Astrocyte (in vitro differentiated cells and primary cell): ENCODE measurements at places on chromosomes 3 and 15. TPM values are rescaled to one million over a fixed set of nuclear protein-coding genes. Genes with fewer than 3 reads are reported as not detected.

CLDN18 gene
- not detected in 2 replicates for total RNA-seq

SERINC4 gene
- 0.30 TPM in 1 of 2 replicates, not detected in the other for total RNA-seq

CCR9 gene
- not detected in 2 replicates for total RNA-seq

TRIM59 gene
- total RNA-seq, result 15.8 and 20.6 TPM in 2 replicates

NMNAT3 gene
- 1.3 and 2.5 TPM in 2 replicates for total RNA-seq

TRPM1 gene
- not detected in 2 replicates for total RNA-seq

COL6A6 gene
- total RNA-seq, result 0.09 and 0.12 TPM in 2 replicates

DNA sequence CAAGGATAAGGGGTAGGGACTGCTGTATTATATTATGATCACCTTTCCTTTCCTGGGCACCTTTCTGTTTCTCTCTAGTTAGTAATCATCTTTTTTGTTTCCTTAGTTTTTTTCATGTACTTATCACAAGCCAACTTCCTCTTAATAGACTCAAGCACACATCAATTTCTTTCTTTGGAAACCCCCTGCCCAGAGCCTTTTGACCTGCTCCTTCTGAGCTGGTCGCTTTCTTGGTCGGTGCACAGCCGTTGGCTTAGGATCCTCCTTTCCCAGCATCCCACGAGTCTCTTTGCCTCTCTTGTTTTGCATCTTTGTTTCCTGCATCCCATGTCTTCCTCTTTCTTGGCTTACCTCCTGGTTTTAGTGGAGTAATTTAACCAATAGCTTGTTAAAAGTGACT, 26.9 kb downstream of the GASK1A start:
- DNase-seq, result no peak

GRCh38 chr15:41490355-41490754, 3.3 kb upstream of the ITPKA start:
- DNase-seq, result peak; percentile 97

DNA sequence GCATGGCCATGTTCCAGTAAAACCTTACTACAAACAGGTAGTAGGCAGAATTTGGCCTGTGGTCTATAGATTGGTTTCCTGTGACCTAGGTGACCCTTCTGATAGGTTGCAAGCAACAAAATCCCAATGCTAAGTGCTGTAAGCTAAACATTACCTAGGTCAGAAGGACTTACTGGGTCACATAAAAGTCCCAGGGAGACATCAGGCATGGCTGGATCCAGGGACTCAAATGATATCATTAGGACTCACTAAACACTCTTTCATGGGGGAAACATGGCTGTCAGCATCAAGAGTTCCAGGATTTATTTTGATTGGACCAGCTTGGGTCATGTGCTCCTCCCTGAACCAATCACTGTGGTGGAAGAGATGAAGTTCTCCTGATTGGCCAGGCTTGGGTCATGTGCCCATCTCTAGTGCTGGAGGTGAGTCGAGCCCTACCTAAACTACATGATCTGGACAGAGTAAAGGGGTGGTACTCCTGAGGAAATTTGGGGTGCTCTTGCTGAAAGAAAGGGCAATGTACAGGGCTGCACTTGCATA, 16.8 kb upstream of the SLC6A1 start:
- DNase-seq, result no peak

- no peak for DNase-seq
These were observed 1.2 kb downstream of the PLOD2 start for GRCh38 chr3:146159616-146160320.

DNA sequence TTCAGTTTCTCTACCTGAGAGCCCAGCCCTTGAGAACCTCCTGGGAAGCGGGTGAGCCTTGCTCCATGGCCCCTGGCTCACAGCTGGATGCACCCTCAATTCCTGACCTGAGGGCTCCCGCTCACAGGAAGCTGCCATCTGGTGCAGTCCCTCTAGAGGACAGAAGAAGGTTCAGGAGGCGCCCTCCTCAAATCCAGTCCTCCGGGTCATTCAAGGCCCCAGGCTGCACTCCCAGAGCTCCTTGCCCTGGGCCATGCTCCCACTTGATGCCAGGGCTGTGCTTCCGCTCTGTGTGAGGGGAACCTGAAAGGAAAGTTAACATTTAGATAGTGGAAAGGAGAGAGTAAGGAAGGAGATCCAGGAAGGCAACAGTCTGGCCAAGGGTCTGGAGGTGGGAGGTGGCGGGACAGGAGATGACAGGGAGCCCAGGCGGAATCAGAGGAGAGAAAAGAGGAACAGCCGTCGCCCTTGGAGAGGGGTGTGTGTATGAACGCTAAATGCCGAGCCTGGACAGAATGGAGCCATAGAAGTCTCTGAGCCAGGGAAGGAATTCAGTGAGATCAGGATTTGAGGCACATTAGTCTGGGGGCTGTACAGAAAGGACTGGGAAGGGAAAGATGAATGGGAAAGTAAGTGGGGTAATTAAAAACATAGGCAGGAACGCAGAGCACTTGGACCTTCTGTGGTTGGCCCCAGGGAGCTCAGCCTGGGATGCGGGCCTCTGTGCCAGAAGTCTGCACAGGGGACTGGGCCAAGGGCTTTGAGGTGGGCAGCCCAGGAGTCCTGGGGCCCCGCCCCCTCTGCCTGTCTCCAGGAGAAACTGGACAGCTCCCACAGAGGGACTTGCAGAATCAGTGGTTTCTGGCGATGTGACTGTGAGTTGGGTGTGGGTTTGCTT, 26.1 kb downstream of the TBC1D21 start:
- peak; percentile 33 for DNase-seq

DNA sequence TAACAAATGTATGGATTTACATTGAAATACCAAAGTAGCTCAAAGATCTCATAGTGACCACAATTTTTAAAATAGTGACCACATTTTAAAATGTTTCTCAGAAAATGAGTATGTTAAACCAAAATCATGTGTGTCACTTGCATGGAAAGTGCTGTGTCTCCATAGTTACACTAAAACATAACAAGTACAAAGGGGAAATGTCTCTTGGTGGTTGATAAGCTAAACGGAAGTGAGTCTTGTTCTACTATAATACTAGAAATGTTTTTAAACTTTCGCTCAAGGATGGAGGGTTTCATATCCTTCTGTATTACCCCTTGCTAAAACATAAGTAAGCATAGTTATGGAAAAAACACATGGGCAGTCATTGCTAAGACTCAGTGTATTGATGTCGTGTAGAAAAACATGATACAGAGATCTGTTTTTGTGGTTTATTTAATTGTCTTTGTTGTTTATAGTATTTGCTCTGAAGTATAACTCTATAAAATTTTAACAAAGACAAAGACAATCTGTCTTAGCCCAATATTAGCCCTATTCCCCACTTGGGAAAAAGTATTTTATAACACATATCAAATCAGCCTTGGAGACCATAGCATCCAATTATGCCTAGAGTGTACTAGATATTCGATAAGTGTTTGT, 27.0 kb upstream of the DENND4A start:
- DNase-seq, result no peak

DNA sequence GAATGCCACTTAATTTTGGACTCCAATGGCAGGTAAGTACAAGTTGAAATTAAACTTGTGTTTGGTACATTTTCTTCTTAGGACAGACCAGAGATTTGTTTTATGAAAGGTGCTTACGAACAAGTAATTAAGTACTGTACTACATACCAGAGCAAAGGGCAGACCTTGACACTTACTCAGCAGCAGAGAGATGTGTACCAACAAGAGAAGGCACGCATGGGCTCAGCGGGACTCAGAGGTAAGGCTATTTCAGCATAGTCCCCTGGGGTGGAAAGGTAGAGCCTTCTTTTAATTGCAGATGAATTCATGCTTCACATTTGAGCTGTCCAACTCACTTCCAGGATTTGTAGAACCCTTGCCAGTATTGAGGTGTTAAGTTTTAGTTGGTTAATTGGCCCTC, 51.4 kb downstream of the ASTE1 start:
- no peak for DNase-seq

GRCh38 chr15:31383139-31383538, 56.5 kb downstream of the KLF13 start:
- no peak for DNase-seq

GRCh38 chr3:193857996-193858395, 265.0 kb downstream of the OPA1 start:
- DNase-seq, result peak; percentile 99

GRCh38 chr3:155963570-155963969, 93.1 kb downstream of the GMPS start:
- peak; percentile 61 for DNase-seq
